Sigmoid colon (tissue), 7 donors: ENCODE measurements at places on chromosomes 5 and 9. TPM values are rescaled to one million over a fixed set of nuclear protein-coding genes. Genes with fewer than 3 reads are reported as not detected.

DNA sequence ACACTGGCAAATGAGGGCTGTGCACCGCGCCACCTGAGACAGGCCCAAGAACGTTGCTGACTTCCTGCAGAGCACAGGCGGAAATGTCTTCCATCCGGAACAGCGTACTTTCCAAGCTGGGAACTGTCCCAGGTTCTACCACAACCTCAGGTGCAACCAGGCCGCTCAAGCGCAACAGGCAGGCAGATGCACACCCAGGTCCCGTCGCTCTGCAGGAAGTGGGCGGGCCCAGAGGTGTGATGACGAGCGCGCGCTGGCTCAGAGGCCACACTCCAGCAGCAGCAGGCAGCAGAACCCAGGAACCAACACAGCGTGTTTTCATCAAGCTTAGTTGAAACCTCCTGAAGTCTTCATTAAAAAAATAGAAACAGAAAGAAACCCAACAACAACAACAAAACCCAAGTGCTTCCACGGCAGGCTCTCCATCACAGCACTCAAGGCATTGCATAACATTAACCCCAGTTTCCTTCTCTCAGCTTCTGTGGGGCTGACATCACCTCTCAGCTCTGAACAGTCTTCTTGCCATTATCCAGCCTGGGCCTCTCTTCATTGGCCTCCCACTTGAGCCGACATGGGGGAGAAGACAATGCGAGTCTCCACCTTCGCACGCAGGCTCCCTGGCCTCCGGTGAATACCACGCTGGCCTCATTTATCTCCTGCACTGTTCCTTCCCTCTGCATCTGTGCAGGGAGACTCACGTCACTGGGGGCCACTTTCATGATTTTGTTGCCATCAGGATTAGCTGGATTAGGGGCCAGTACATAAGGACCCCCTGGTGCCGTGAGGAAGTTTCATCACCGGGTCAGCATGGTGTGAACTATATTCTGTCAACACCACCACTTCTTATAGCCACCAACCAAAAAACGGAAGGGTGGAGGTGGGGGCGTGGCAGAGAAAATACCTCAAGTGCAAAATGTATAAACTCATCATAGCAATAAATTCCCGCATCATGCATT, 22.1 kb downstream of the PTCH1 start:
- H3K4me3 ChIP-seq, result no peak overlapping the region
- H3K36me3 ChIP-seq, result no peaks in the 10 kb centered on the region
- DNase-seq, result peak; percentile 81
- H3K27ac ChIP-seq, result no peak overlapping the region
- H3K27me3 ChIP-seq, result no peaks in the 10 kb centered on the region

SIT1 gene
- total RNA-seq, result not detected

ELL2 gene
- total RNA-seq, result 26.6 TPM

- H3K27me3 ChIP-seq, result no peaks in the 10 kb centered on the region
- H3K4me1 ChIP-seq, result no peaks in the 10 kb centered on the region
- H3K36me3 ChIP-seq, result no peaks in the 10 kb centered on the region
- DNase-seq, result no peak
- no peak overlapping the region for H3K27ac ChIP-seq
Observed at GRCh38 chr5:172219296-172219695, 25.3 kb downstream of the EFCAB9 start.

DNA sequence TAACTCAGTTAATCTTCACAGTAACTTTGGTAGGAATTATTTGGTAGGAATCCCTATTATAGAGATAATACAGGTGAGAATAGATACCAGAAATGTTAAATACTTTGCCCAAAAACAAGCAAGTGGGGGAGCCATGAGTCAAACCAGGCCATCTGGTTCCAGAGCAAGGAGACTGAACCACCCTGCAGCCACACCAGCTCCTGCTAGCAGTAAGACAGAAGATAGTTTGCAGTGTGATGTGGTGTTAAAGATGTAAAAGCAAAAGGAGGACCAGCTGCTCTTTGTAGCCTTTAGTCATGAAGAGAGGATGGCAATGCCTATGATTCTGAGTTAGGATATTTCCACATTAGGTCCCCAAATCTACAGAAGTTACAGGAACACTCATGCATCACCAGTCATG, 101.4 kb downstream of the PRKACG start:
- no peaks in the 10 kb centered on the region for H3K36me3 ChIP-seq
- peaks cover 8% of the 10 kb centered on the region for H3K4me1 ChIP-seq
- H3K27me3 ChIP-seq, result no peaks in the 10 kb centered on the region
- DNase-seq, result no peak
- H3K4me3 ChIP-seq, result no peak overlapping the region

DNA sequence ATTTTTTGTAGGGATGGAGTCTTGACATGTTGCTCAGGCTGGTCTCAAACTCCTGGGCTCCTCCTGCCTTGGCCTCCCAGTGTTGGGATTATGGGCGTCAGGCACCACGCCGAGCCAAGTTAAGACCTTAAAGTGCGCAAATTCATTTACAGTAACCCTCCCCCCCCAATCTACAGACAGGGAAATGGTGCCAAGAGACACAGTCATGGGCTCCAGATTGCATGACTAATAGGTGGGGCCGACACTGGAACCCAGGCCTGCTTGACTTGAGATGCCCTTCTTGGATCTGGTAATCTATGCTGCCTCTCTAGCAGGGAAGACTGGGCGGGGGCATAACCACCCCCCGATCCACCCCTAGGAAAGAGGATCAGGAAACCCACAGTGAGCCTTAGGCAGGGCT, 19.5 kb downstream of the TTF1 start:
- H3K4me3 ChIP-seq, result no peak overlapping the region
- H3K4me1 ChIP-seq, result no peaks in the 10 kb centered on the region
- no peak for DNase-seq
- H3K27ac ChIP-seq, result no peak overlapping the region
- H3K27me3 ChIP-seq, result no peaks in the 10 kb centered on the region
- peaks cover 95% of the 10 kb centered on the region for H3K36me3 ChIP-seq

GRCh38 chr9:28832168-28832770, 1259.0 kb upstream of the C9orf72 start:
- H3K27ac ChIP-seq, result no peak overlapping the region
- H3K36me3 ChIP-seq, result no peaks in the 10 kb centered on the region
- H3K4me3 ChIP-seq, result no peak overlapping the region
- H3K27me3 ChIP-seq, result no peaks in the 10 kb centered on the region
- H3K4me1 ChIP-seq, result peaks cover 12% of the 10 kb centered on the region
